Activated CD8-positive, alpha-beta T cell treated with anti-CD3 and anti-CD28 coated beads, Interleukin-2, amount 10 ng/mL, durations not matched to agents 7 days and 5 days (primary cell): ENCODE measurements at places on chromosomes 7 and 10. TPM values are rescaled to one million over a fixed set of nuclear protein-coding genes. Genes with fewer than 3 reads are reported as not detected.

Gene TDRD1
- total RNA-seq, result not detected

Gene ADIRF
- not detected for total RNA-seq

Gene PFKFB3
- 93.0 TPM for total RNA-seq

Gene MBL2
- total RNA-seq, result not detected

DNA sequence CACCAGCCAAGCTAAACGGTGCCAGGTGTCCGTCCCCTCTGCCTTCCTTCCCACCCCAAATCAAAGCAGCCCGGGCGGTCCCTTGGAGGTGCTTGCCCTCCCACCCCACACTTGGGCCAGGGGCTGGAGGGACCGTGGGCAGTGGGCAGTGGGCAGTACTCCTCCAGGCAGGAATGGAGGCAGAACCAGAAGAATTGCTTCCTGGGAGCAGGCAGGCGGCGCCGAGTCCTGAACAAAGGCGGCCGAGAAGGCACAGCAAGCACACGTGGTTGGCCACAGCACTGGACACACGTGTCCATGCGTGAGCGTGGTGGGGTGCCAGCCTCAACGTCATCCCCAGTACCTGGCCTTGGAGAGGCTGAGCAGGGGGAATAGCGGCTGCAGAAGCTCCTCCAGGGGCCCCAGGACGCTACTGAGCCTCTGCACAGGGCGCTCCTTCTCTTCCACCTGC lies 48.4 kb upstream of the NKX6-2 start:
- no peak for DNase-seq

GRCh38 chr7:25675789-25676474 lies 447.6 kb upstream of the NPVF start:
- DNase-seq, result no peak

DNA sequence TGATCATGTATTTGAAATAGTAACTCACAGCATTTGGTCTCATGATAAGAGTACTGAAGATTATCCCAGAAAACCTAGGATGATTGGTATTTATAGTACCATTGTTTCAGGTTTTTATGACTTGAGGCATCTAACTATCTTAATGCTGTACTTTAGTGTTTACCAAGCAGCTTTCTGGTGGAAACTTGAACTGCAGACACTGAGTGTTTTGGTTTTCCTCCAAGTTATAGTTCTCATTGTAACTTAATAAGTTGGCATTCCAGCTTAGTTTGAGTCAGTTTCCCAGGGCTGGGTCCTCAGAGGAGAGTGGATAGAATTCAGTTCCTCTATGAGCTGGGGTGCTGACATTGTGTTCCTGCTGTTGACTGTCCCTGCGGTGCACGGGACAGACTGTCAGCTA lies 50.4 kb downstream of the SEC23IP start:
- no peak for DNase-seq

- no peak for DNase-seq
These were observed 590.9 kb upstream of the ANKRD30A start for GRCh38 chr10:36534471-36535002.

DNA sequence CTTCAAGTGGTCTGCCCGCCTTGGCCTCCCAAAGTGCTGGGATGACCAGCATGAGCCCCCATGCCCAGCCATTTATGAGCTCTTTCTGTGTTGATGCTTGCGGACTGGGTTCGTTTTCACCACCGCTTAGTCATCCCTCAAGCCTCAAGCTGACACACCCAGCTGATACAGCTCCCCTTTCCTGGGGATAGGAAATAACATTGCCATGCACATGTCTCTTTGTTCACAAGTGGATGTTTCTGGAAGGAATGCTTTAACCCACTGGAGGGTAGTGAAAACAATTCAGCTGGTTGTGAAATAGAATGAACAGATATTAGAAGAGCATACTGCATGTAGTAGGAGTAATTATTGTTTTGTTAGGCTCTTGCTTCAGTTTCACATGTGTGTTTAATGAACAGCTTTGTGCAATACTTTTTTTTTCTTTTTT lies 8.5 kb upstream of the METTL27 start:
- DNase-seq, result no peak
